ENCODE measurements at places on chromosomes 3 and 15.

- DNase-seq, result no peak
These were observed 307.4 kb downstream of the THSD4 start for GRCh38 chr15:71422530-71423259.

GRCh38 chr3:34015204-34016142 lies 217.0 kb downstream of the PDCD6IP start:
- no peak for DNase-seq

GRCh38 chr3:194072097-194072428 lies 63.9 kb upstream of the HES1 start:
- no peak for DNase-seq

DNA sequence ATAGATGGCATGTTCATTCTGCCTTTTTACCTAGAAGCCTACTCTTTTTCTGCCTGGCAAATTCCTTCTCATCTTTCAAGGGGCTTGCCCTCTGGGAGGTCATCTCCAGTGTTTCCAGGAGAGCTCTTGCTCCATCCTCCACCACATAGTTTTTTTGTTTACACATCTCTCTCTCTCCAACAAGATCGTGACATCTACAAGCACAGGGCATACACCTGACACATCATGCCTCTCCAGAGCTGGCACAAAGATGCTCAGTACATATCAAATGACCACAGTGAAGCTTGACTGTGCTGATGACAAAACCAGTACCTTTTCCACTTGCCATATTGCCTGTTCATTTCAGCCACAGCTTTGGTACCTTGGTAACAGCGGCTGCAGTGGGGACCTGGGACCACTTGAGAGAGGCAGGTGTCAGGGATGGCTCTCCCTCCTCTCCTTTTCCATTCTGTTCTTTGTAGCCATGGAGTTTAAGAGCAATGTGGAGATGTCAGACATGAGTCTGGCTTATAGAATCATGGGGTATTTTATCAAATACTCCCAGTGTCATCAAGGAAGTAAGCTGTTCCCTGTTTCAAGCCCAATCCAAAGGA lies 15.4 kb downstream of the ALPK3 start:
- DNase-seq, result no peak

GRCh38 chr3:156642750-156643728 lies 31.4 kb upstream of the TIPARP start:
- no peak for DNase-seq

- DNase-seq, result no peak
These were observed 436.4 kb downstream of the C3orf38 start for GRCh38 chr3:88586121-88586640.

- DNase-seq, result peak; percentile 98
These were observed at the start of gene TMEM108 for GRCh38 chr3:133038089-133038730. TMEM108 (plus strand) TSS chr3:133038391.

GRCh38 chr3:16359331-16359730 lies 94.3 kb downstream of the OXNAD1 start:
- DNase-seq, result no peak

GRCh38 chr3:126266291-126266840 lies 86.0 kb upstream of the ALDH1L1 start:
- no peak for DNase-seq
